ENCODE measurements at places on chromosomes 2 and 18.

GRCh38 chr18:76451396-76452331 is 43.4 kb downstream of the ZNF516 start:
- DNase-seq, result no peak

- DNase-seq, result no peak
Observed at GRCh38 chr2:30298302-30298701, 67.0 kb downstream of the LBH start.

DNA sequence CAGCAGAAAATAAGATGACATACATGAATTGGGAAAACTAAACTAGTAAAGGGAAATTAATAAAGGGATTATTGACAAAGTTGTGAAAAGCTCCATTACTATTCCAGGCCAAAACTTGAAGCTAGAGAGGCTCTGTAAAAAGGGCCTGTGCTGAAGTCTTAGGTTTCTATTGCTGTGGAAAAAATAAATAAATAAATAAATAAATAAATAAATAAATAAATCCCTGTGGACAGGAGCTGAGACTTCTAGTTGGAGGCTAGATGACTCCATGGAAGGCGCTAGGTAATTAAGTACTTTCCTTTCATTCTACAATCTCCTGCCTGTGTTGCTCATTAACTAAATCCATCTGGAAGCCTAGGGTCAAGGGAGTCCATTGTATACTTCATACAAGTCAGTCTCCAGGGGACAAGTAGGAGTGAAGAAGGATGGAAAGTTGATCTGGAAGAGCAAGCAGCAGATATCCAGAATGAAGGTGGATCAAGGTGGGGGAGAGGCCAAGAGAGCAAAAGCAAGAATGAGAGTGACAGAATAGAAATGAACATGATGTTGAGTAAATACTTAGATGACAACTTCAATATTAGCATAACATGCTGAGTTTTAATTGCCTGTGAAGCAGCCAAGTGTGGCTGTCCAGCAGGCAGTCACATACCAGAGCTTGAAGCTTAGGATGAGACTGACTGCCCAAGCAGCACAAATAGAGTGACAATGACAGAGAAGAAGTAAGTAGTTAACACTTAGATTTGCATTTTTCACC is 26.2 kb upstream of the CCNT2 start:
- no peak for DNase-seq

DNA sequence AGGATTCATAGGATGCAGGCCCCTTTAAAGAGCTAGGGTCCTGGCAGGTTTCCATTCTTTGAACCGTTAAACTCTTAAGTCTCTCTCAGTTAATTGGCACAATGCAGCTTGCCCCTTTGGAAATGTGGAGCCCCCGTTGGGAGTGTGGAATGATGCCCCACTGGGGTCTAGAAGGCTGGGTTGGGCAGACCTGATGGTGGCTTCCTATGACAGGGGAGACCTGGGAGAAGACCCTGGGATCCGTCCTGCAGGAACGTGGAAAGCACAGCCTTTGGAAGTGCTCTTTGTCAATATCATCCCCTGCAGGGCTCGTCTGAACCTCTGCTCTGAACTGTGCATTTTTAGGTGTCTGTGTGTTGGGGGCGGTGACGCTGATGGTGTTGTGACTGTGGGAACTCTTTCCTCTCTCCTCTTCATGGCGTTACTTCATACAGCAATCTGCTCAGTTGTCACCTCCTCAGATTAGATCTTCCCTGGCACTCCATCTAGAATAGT is 190.6 kb downstream of the MYCN start:
- DNase-seq, result no peak

- peak; percentile 2 for DNase-seq
Observed at GRCh38 chr2:53913721-53914120, 54.0 kb upstream of the GPR75 start.

DNA sequence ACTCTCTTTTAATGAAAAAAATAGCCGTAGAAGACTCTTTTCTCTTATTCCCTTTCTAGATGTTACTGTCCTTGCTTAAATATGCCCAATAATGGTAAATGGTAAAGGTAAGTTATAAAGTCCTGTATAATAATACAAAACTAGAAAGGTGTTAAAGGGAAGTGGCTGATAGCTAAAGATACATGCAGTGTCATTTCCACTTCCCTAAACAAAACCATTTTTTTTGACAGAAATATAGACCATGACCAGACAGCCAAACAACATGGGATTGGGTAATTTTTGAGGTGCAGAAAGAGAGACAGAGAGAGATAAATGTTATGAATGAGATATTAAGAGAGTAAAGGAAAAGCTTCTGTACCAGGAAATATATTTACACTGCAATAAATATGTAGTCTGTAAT is 731.7 kb upstream of the REG3G start:
- no peak for DNase-seq

- no peak for DNase-seq
Observed at GRCh38 chr18:55579501-55580270, 8.3 kb downstream of the TCF4 start.

DNA sequence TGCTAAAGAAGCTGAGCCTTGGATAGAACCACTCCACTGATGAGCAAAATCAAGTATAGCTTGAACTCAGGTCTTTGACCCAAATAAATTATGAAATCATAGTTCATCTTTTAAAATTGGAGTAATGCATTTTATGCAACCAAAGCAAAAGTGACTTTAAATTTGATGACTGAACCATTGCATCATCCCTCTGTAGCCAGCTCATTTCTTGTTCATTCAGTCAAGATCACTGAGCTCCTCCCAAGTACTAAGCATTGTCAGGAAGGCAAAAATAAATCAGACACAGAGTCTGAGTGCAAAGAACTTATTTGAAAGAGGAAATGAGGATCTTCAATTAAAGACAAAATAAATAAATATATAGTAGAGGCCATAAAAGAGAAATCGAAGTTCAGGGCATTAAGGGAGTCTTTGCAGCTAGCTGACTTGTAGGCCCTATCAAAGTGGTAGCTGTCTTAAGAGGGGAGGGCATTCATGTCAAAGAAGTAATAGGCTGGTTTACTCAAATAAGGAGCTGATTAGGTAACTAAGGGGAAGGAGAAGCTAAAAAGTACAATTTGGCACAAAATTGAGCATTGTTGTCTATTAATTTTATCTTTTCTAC is 411.8 kb downstream of the MTX2 start:
- DNase-seq, result no peak

DNA sequence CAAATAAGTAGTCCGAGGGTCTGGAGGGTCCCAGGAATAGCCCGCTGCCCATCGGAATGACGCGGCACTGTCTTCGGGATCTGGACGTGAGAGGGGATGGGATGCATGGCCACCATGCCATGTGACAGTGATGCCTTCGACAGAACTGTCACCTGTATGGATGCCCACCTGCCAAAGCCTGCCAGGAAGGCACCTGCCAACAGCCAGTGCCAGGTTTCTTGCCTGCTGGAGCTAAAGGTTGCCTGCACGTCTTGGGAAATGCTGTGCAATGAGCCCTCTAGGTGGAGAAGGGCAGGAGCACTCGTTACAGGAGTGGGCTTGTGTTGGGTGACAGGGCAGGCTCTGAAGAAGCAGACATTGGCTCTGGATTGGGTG is 20.5 kb downstream of the GPR35 start:
- no peak for DNase-seq

- no peak for DNase-seq
Observed at GRCh38 chr2:166060191-166060590, 67.6 kb downstream of the SCN1A start.

DNA sequence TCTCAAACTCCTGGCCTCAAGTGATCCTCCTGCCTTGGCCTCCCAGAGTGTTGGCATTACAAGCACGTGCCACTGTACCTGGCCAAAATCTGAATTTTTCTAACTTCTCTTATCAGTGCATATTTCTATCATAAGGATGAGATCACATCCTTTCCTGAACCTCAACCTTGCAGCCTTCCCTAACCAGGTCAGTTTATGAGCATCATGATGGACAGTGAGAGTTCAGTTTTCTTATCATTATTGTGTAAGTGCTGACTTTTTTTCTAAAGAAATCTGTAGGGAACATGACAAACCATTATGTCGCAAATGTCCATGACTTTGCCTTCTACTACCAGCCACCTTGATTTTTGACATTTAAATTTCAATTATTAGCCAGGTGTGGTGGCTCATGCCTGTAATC is 31.5 kb downstream of the MRPL33 start:
- no peak for DNase-seq

DNA sequence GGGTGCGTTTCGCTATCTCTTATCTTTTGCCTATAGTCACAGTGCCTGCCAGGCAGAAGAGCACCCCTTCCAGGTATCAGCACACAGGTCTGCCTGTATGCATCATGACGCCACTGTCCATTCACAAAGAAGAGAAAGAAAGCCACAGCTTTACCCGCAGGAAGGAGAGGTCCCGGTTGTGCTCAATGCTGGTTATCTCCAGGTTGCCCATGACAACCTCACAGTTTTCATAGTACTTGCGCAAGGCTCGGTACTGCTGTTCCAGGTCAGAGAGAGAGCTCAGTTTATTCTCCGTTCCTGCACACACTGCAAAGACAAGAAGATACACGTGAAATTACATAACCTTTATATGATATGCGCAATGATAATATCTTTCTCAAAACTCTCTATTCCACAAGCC is 414.0 kb downstream of the ERBB4 start:
- no peak for DNase-seq

DNA sequence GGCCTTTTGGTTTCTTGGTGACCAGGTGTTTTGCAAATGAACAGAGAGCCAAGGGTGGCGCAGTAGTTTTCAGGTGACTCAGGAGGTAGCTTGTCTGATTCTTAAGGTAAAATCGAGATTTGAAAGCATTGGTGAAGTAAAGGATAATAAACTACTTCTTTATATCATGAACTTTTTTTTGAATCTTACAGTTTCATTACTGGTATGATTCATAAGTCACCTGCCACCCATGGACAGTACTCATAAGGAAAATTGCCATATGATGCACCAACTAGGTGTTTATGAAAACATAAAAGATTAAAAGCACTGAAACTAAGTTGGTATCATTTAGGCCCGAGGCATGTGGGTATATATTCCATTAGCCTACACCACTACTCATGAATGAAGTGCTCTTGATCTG is 84.1 kb upstream of the MGAT5 start:
- peak; percentile 28 for DNase-seq

- DNase-seq, result no peak
Observed at GRCh38 chr2:33577084-33577483, 22.0 kb downstream of the FAM98A start.

DNA sequence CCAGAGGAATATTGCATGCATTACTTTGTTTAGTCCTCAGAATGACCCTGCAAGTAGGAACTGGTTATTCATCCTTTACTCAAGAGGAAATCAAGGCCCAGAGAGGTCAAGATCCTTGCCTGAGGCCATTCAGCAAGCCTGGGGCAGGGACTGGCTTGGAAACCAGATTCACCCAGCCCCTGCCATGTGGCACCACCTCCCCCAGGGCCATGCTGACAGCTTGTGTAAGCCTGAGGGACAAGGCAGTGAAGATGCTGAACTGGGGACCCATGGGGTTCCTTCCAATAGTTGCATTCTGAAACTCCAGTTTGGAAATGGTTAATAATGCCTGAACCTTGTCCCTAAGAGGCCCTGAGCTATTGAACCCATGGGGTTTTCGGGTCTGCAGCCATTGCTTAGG is 24.2 kb downstream of the TCF7L1 start:
- DNase-seq, result no peak

- DNase-seq, result no peak
Observed at GRCh38 chr18:58556331-58557007, 72.4 kb downstream of the ALPK2 start.

DNA sequence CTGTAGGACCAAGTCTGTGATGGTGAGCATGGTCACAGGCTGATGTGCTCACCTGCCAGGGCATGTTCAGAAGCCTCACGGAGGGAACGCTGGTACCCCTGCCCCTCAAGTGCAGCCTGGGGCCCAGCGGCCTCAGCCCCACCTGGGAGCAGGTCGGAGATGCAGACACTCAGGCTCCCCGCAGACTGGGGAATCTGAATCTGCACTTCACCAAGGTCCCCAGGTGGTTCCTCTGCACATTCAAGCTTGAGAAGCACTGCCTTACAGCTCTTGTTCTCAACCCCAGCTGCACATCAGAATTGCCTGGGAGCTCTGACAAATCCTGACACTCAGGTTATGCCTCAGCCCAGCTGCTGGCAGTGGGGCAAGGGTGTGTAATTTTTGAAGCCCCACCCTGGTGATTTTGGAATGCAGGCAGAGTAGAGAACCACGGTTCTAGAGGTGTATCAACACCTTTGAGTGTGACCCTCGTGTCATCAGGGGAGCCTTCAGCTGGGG is 54.8 kb downstream of the CRACDL start:
- DNase-seq, result no peak
